ENCODE measurements at places on chromosomes 7 and 10. TPM values are rescaled to one million over a fixed set of nuclear protein-coding genes. Genes with fewer than 3 reads are reported as not detected.

EVX1 gene
- total RNA-seq = not detected

CRPPA gene
- 1.3 TPM for total RNA-seq

GPR37 gene
- 0.76 TPM for total RNA-seq

CYP2C8 gene
- not detected for total RNA-seq

BAG3 gene
- 25.5 TPM for total RNA-seq

PSMC2 gene
- total RNA-seq = 221 TPM

Measured in vein endothelial cell (primary cell).